ENCODE measurements at places on chromosomes 12 and 14. TPM values are rescaled to one million over a fixed set of nuclear protein-coding genes. Genes with fewer than 3 reads are reported as not detected.

- no peak for ATAC-seq
These were observed 20.8 kb upstream of the CDK17 start for GRCh38 chr12:96421014-96421413.

DNA sequence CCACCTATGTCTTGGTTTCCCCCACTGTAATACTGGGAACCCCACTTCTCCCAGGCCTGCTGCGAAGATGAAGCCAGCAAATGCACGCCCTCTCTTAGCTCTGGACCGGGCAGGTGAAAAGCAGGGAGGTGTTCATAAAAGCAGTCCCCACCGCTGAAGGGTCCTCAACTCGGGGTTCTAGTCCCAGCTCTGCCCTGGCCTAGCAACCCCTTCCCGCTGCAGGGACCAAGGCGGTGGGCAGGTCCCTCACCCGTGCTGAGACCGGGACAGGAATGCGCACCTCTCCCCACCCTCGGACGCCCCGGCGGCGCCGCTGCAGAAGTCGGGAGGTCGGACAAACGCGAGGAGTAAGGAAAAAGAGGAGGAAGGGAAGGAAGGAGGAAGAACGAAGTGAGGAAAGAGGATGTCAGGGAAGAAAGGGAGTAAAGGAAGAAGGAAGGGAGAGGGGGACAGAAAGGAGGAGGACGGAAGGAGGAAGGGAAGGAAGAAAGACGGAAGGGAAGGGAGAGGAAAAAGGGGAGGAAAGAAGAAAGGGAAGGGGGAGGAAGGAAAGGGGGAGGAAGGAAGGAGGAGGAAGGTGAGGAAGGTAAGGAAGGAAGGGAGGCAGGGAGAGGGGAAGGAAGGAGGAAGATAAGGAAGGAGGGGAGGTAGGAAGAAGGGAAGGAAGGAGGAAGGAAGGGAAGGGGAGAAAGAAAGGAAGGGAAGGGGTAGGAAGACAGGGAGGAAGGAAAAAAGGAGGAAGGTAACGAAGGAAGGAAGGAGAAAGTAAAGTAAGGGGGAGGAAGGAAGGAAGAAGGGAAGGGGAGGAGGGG, 701 bp downstream of the SPRING1 start:
- no peak for ATAC-seq

KLRD1 gene
- total RNA-seq, result 1.1 TPM

DIO2 gene
- total RNA-seq, result 0.13 TPM

RERG gene
- not detected for total RNA-seq

PZP gene
- total RNA-seq, result not detected

- no peak for ATAC-seq
These were observed 58.6 kb downstream of the SERPINA3 start for GRCh38 chr14:94670692-94671285.

DNA sequence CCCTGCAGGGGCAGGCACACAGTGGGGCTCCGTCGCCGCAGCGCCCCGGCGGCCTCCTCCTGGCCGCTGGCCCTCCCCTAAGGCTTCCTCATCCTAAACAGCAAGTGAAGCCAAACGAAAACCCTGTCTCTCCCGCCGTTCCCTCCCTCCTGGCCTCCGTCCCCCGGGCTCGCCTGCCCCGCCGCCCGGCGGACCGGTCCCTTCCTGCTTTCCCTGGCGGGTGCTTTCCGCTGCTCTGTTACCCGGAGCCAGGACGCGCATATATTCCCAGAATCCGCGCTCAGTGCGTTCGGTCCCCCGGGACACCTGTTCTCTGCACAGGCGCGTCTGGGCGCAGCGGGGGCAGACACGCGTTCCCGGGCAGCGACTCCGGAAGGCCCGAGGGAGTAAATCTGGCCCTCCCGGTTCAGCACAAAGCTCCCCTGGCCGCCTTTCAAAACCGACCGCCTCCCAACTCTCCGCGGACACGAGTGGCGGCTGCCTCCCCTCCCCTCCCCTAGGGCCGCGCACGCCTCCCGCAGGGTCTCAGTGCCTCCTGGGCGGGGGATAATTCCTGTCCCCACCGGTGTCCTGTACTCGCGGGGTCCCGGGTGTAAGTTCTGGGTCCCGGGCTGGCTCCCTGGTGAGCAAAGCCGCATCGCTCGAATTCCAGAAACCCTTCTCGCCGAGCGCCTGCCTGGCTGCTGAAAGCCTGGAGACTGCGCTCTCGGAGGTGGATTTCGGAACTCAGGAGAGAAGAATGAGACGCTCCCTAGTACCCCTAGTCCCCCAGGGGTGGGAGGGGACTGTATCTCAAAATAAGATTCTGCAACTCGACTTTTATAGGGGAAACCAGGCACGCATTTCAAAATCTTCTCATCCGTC, 21.4 kb upstream of the CEP170B start:
- ATAC-seq, result no peak

- ATAC-seq, result no peak
These were observed 25.2 kb downstream of the DUSP16 start for GRCh38 chr12:12537421-12537820.

GRCh38 chr12:114894076-114894475, 210.1 kb upstream of the TBX3 start:
- ATAC-seq, result no peak

DNA sequence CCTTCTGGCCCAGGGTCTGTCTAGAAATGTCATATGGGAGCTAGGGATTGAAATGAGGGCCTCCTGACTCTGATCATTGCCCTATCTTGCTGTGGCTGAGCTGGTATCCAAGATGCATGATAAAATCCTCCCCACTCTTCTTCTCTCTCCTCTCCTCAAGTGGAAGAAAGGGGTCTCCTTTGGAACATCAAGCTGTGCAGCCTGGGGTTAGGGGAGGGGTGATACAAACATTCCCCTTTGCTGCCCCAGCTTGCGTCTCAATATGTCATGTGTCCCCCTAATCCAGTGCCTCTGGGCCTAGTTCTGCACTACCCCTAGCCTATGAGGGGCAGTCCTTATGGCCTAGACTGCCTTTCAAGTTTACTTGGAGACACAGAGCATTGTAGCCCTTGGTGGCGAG, 8.5 kb downstream of the RDH16 start:
- no peak for ATAC-seq

TTC7B gene
- total RNA-seq, result 10.2 TPM

TECPR2 gene
- total RNA-seq, result 4.6 TPM

GRCh38 chr12:400828-401227, 616 bp upstream of the CCDC77 start:
- ATAC-seq, result no peak

DNA sequence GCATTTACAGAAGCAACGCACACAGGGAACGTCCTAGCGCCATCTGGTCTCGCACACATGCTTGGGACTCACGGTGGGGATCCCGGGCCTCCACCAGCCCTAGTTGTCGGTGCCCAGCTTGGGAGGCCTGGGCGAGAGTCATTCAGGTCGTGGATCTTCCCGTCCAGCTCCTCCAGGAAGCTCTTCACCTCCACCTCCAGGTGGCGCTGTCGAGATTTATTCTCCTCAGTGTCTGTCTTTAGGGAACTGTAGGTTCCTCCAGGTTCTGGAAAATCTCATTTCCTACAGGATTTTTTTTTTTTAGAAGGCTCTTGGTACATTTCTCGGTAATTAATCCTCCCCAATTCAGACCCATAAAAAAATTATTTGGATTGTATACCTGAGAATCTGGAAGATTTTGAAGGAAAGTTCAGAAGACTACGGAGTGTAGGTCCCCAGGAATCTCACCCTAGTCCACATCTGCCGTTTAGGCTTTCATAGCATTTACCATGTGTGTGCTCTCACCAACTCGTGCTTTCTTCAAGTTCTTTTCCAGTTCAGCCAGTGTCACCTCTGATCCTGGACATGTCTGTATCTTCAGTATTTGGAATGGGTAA, 910.0 kb downstream of the TMEM121 start:
- peak; percentile 47 for ATAC-seq

ARHGAP9 gene
- 131 TPM for total RNA-seq

DNA sequence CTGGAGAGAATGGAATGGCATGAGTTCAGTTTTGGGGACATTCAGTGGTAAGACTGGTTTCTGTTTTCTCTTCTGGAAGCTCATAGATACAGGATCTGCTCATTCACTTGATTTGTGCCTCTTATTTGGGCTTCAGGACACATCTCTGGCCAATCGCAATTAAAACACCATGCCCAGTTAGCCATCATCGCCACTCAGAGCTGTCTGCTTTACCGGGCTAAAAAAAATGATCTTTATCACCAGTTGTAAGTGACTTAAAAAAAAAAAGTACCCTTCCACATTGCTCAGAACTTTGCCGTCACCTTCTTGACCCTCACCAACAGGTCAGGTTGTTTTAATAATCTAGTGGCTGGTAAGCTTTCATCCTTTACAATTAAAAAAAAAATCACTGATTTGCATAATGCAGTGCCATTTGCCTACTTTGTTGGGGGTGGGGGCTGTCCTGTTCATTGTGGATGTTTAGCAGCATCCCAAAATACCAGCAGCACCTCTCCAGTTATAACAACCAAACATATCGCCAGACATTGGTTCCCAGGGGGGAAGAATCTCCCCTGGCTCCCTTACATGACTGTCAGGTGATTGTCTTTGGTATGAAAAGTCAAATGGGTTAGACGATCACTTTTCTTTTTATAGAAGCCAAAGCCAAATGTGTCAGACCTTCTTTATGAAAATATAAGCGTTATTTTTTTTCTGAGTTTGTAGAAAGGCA, 150.1 kb downstream of the PRKCH start:
- ATAC-seq, result no peak

DNA sequence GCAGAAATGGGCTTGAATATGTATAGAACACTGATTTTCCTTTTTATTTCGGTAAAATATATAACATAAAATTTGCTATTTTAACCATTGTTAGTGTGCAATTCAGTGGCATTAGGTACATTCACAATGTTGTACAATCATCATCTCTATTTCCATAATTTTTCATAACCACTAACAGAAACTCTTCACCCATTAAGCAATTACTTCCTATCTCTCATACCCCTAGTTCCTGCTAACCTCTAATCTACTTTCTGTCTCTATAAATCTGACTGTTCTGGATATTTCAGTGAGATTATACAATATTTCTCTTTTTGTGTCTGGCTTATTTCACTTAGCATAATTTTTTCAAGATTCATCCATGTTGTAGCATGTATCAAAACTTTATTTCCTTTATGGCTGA, 8.9 kb upstream of the RNF212B start:
- ATAC-seq, result no peak

Measured in activated T-helper 17 cell treated with anti-CD3 and anti-CD28 coated beads, Interleukin-2, amount 50 U/mL, for 72 hours (primary cell).